ENCODE measurements at places on chromosomes 7 and 10. TPM values are rescaled to one million over a fixed set of nuclear protein-coding genes. Genes with fewer than 3 reads are reported as not detected.

GRCh38 chr10:35388197-35388596, 51.9 kb downstream of the CCNY start:
- DNase-seq: no peak
- peaks cover 4% of the 10 kb centered on the region for H3K4me1 ChIP-seq
- no peaks in the 10 kb centered on the region for H3K27me3 ChIP-seq
- no peaks in the 10 kb centered on the region for H3K36me3 ChIP-seq

DNA sequence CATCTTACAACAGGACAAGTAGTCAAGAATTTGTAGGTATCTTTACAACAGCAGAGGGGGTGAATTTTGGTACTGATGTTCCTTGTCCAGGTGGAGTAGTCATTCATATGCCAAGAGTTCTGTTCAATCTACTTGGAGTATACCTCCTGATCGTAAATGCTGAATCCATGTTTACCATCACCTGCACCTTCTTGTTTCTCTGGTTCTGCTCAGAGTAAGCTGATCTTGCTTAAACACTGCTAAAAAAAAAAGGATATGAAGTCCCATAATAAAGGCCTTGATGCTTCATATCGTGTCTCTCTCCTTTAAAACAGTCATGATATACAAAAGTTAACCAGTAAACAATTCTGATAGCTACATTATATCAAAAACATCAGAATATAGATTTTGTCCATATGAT, 45.3 kb upstream of the FOXP2 start:
- no peak overlapping the region for H3K27ac ChIP-seq
- H3K27me3 ChIP-seq: no peaks in the 10 kb centered on the region
- no peaks in the 10 kb centered on the region for H3K36me3 ChIP-seq
- no peak for DNase-seq
- H3K4me3 ChIP-seq: no peak overlapping the region

GRCh38 chr10:126214679-126215078, 173.6 kb downstream of the ADAM12 start:
- no peaks in the 10 kb centered on the region for H3K4me1 ChIP-seq
- no peaks in the 10 kb centered on the region for H3K36me3 ChIP-seq
- H3K27ac ChIP-seq: no peak overlapping the region
- no peak overlapping the region for H3K4me3 ChIP-seq
- DNase-seq: no peak

Gene COBL
- total RNA-seq: 14.8 TPM

DNA sequence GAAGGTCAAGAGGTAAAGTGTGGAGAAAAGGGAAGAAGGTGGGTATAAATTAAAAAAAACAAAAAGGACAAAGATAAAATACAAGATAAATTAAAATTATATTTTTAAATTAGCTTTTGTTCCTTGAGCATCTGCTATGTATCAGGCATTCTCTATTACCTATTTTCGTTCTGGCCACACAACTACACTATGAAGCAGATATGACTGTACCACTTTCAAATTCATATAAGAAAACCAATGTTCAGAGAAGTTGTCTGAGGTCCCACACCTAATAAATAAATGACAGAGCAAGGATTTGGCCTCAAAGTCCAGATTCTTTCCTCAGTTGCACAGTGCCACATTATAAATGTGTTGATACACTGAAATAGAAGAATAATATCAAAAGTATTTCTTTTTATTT, 103.8 kb upstream of the PCDH15 start:
- H3K27me3 ChIP-seq: no peaks in the 10 kb centered on the region
- H3K4me3 ChIP-seq: no peak overlapping the region
- no peaks in the 10 kb centered on the region for H3K4me1 ChIP-seq
- no peaks in the 10 kb centered on the region for H3K36me3 ChIP-seq

Gene FOXP2
- total RNA-seq: 2.5 TPM

- H3K27me3 ChIP-seq: no peaks in the 10 kb centered on the region
- no peak for DNase-seq
- peaks cover 30% of the 10 kb centered on the region for H3K4me1 ChIP-seq
- no peak overlapping the region for H3K4me3 ChIP-seq
- no peaks in the 10 kb centered on the region for H3K36me3 ChIP-seq
Measured at GRCh38 chr7:36281945-36282717, 107.5 kb upstream of the ANLN start.

GRCh38 chr10:62165803-62166202, 102.8 kb downstream of the RTKN2 start:
- H3K4me3 ChIP-seq: no peak overlapping the region
- H3K36me3 ChIP-seq: no peaks in the 10 kb centered on the region
- no peak for DNase-seq

GRCh38 chr7:87475359-87476178, at the start of gene ABCB4:
TSS of gene ABCB4 (minus strand) at chr7:87475680. CDS start at chr7:87475465, 215 bp downstream.
- no peak within 1 kb of the TSS for H3K27ac ChIP-seq
- H3K36me3 ChIP-seq: no peaks in the 10 kb centered on the region
- peak; percentile 16 for DNase-seq
- H3K4me3 ChIP-seq: peak within 1 kb of the TSS; percentile 58

- H3K27ac ChIP-seq: no peak overlapping the region
- peaks cover 9% of the 10 kb centered on the region for H3K4me1 ChIP-seq
- H3K4me3 ChIP-seq: no peak overlapping the region
- no peaks in the 10 kb centered on the region for H3K36me3 ChIP-seq
- DNase-seq: no peak
Measured at GRCh38 chr10:97748116-97748515, 11.2 kb downstream of the ZFYVE27 start.

DNA sequence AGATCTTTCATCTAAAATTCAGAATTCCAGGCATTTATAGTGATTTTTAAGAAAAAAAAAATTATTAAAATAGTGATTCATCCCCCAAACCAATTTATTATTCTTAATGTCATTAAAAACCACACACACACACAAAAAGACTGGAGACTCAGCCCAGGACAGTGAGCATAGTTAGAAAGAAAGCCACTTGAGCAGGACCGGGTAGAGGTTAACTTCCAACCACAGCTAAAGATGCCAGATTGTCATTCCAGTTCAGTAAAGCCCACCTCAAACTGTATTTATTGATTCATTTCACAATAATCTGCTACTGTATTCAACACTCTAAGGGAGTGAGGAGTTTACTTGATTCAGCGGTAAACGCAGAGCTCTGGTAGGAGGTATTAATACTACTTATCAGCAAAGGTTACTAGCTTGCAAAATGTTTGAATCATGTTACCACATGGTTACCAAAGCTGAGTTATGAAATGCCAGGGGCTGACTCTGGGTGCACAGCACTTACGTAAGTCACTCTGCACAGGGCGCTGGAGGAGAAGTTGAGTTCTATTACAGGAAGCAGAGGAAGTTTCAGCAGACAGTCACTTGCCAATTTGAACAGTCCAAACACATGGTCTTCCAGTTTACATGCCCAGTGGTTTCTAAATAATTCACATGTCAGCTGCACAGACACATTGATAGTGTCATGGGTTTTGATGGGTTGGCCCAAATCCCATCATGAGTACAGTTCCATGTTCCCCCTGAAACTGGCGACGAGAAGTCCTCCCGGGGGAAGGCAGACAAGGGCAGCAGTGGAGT, 64.6 kb downstream of the KLF6 start:
- H3K36me3 ChIP-seq: no peaks in the 10 kb centered on the region
- H3K4me3 ChIP-seq: no peak overlapping the region
- H3K27me3 ChIP-seq: no peaks in the 10 kb centered on the region
- no peaks in the 10 kb centered on the region for H3K4me1 ChIP-seq

Gene TAS2R5
- total RNA-seq: 13.4 TPM

- no peaks in the 10 kb centered on the region for H3K4me1 ChIP-seq
- H3K36me3 ChIP-seq: no peaks in the 10 kb centered on the region
- no peak overlapping the region for H3K27ac ChIP-seq
- H3K4me3 ChIP-seq: no peak overlapping the region
Measured at GRCh38 chr10:35300063-35300699, 36.1 kb upstream of the CCNY start.

Gene C10orf67
- 3.0 TPM for total RNA-seq

- H3K4me3 ChIP-seq: peak overlapping the region; percentile 99
- H3K36me3 ChIP-seq: no peaks in the 10 kb centered on the region
- H3K27me3 ChIP-seq: no peaks in the 10 kb centered on the region
- DNase-seq: no peak
- peaks cover 24% of the 10 kb centered on the region for H3K4me1 ChIP-seq
Measured at GRCh38 chr10:102713539-102713813, 721 bp downstream of the ARL3 start.

DNA sequence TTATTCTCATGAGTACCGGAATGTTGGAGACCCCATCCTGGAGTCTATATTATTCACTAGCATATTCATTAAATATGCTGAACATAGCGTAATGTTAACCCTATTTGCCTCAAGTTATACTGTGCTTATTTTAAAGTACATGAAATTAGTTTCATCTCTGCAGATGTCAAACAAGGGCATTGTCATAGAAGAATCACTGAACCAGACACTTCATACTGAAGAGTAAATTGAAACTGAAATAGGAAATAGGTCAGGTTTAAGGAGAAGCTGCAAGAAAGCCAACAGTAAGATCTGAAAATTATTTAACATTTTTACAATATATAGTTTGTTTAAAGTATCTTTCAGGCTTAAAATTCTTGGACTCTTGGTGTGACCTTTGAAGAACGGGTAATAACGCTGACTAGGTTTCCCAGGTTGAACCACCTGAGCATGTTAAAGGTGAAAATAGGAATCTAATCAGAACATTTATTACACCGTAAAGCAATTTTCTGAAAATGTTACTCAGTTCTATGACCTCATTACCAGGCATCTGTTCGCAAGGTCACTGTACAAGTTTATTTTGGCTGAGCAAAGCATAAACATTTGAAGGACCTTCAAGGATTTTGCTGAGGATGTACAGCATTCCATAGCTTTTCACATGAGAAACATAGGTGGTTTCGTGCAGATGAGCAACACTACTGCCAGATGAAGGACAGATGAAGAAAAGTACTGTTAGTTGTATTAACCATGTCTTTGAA, 82.7 kb downstream of the REEP3 start:
- H3K27me3 ChIP-seq: no peaks in the 10 kb centered on the region
- no peak for DNase-seq
- no peak overlapping the region for H3K27ac ChIP-seq
- no peak overlapping the region for H3K4me3 ChIP-seq

Gene CDHR3
- 7.5 TPM for total RNA-seq

- H3K27ac ChIP-seq: no peak overlapping the region
- no peaks in the 10 kb centered on the region for H3K4me1 ChIP-seq
- H3K27me3 ChIP-seq: no peaks in the 10 kb centered on the region
- DNase-seq: peak; percentile 72
- no peaks in the 10 kb centered on the region for H3K36me3 ChIP-seq
- no peak overlapping the region for H3K4me3 ChIP-seq
Measured at GRCh38 chr10:6678211-6678803, 98.2 kb upstream of the PRKCQ start.

DNA sequence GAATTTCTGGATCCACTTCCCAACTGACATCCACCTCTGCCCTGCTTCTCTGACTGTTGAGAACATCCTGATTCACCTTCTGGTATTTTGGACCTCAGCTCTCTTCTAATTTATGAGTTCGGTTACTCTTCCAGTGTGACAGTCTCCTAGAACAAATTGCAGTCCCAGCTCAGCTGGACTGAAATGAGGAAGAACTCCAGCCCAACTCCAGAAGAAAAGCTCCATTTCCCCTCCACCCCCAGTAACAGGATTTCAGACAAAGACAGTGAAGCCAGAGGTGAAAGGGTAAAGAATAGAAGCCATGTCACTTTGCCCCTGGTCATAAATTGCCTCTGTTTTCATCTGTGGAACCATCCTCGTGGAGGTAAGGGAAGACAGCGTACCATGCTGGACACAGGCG, 26.2 kb upstream of the INHBA start:
- no peaks in the 10 kb centered on the region for H3K27me3 ChIP-seq
- H3K27ac ChIP-seq: no peak overlapping the region
- DNase-seq: no peak
- H3K36me3 ChIP-seq: no peaks in the 10 kb centered on the region
- no peaks in the 10 kb centered on the region for H3K4me1 ChIP-seq
- no peak overlapping the region for H3K4me3 ChIP-seq
